Activated effector memory CD4-positive, alpha-beta T cell treated with Interleukin-2 at 50 U/mL for 16 hours (primary cell): ENCODE measurements at places on chromosomes 12 and 14.

GRCh38 chr12:41512497-41512896 lies 324.4 kb downstream of the PDZRN4 start:
- no peak for DNase-seq

GRCh38 chr14:105881021-105881930 lies 354.9 kb downstream of the TMEM121 start:
- DNase-seq = no peak

- DNase-seq = no peak
These were observed 38.1 kb upstream of the LMNTD1 start for GRCh38 chr12:25591144-25591543.

GRCh38 chr12:83075471-83075870 lies 388.8 kb downstream of the TMTC2 start:
- no peak for DNase-seq

GRCh38 chr14:60723907-60724618 lies at the start of gene SIX4:
SIX4 (minus strand) TSS chr14:60724351; CDS start chr14:60724074, 277 bp downstream.
- DNase-seq = no peak

DNA sequence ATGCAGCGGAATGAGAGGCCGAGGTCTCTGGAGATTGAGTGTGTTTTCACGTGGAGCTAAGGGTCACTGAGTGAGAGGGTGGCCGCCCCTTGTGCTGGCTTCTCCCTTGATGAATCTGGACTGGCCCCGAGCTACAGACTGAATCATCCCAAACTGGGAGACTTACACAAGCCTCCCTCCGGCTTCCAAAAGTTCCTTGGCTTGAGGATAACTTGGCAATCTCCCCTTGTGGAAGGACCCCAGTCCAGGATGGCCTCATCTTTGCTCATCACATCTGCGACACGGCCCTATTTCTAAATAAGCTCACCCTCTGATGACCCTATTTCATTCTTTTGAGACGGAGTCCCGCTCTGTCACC lies 41.5 kb upstream of the FBRSL1 start:
- DNase-seq = no peak
